ENCODE measurements at places on chromosomes 4 and X. TPM values are rescaled to one million over a fixed set of nuclear protein-coding genes. Genes with fewer than 3 reads are reported as not detected.

DNA sequence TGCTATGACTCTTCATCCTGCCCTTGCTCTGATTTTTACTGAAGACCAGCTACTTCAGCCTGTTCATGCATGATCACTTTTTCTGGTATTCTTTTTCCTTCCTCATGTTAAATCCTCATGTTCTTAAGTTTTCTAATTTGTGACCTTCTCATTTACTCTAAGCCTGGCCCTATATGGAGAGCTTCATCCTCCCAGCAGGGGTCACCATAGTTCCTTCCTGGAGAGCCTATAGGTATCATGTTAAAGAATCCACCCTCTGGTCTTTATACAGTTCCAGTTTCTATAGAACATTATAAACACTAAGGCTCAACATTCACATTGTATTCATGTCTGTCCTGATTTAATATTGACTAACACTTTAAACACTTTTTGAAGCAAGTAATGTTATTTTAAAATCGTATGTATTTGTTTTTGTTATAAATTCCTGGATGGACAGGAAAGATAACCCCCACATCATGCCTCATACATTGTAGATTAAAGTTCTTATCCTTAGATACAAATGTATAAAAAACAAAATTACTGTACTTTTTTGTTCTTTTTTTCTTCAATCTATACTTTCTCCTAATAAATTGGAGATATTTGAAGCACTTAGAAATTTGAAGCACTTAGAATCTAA, 53.8 kb upstream of the OTUD4 start:
- no peaks in the 10 kb centered on the region for H3K27me3 ChIP-seq
- no peak overlapping the region for H3K27ac ChIP-seq
- no peaks in the 10 kb centered on the region for H3K4me1 ChIP-seq
- H3K36me3 ChIP-seq, result no peaks in the 10 kb centered on the region
- no peak overlapping the region for H3K4me3 ChIP-seq

GRCh38 chr4:177964061-177964460, 521.8 kb upstream of the AGA start:
- H3K36me3 ChIP-seq, result no peaks in the 10 kb centered on the region
- no peak overlapping the region for H3K4me3 ChIP-seq
- no peaks in the 10 kb centered on the region for H3K4me1 ChIP-seq

DNA sequence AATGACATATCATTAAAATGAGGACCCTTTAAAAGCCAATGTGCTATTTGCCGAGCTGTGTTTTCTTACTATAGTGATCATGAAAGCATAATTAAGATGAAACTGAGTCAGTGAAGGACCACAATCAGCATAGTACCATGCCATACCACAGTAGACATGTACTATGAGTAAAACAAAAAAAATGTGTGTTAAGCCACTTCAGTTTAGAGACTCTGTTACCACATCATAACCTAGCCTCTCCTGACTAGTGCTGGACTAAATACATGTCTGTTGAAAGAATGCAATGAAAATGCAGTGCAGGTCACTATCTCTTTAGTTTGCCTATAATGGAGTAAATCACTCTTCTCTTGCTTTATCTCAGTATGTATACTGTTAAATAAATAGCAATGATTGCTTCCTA, 12.3 kb upstream of the DDX53 start:
- H3K4me1 ChIP-seq, result no peaks in the 10 kb centered on the region
- H3K4me3 ChIP-seq, result no peak overlapping the region
- no peak overlapping the region for H3K27ac ChIP-seq
- peaks cover 4% of the 10 kb centered on the region for H3K27me3 ChIP-seq
- no peaks in the 10 kb centered on the region for H3K36me3 ChIP-seq

FAM9B gene
- not detected for total RNA-seq

GRCh38 chr4:74529284-74530041, 84.5 kb downstream of the AREG start:
- no peaks in the 10 kb centered on the region for H3K27me3 ChIP-seq
- H3K4me3 ChIP-seq, result no peak overlapping the region
- no peaks in the 10 kb centered on the region for H3K36me3 ChIP-seq
- H3K27ac ChIP-seq, result no peak overlapping the region
- DNase-seq, result no peak

- H3K27ac ChIP-seq, result no peak overlapping the region
- H3K4me3 ChIP-seq, result no peak overlapping the region
- DNase-seq, result no peak
- H3K36me3 ChIP-seq, result no peaks in the 10 kb centered on the region
Observed at GRCh38 chr4:54572152-54572542, 85.6 kb upstream of the KIT start.

DNA sequence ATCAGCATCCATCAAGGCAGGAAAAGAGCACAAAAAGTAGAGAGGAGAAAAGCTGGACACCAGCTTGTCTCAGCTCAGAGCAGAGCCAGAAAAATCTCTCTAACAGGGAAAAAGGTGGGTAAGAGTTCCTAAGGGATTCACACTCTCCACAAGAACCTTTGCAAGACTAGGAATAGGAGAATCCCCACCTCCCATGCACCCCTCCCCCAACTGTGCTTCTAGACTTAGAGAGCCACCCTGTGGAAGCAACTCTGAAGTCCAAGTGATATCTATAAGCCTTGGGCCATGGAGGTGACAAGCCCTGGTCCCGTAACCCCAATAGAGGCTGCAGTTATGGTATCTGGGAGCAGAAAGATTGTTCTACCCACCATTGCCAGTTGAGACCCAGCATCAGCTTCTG, 267.6 kb upstream of the MTMR8 start:
- H3K27ac ChIP-seq, result no peak overlapping the region

NWD2 gene
- 0.84 TPM for total RNA-seq

SYTL4 gene
- total RNA-seq, result 32.9 TPM

DNA sequence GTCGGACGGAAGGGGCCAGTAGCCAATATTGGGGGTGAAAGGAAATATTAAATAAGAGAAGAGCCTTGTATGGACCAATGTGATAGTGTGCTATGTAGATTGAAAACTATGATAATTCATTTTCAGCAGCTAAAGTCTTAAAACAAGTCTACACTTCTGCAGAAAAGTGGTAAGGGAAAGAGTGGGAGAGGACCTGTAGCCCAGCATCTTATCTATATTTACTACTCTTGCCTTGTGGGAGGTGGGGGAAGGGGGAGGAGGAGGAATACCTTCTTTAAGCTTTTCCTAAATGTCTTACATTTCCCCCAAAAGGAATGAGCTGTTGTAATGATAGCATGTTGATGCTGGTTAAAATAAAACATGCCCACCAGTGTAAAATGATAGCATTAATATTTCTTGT, 220.0 kb upstream of the SPRY1 start:
- no peak for DNase-seq
- H3K4me1 ChIP-seq, result no peaks in the 10 kb centered on the region
- H3K27me3 ChIP-seq, result no peaks in the 10 kb centered on the region
- no peaks in the 10 kb centered on the region for H3K36me3 ChIP-seq

GRCh38 chr4:3019145-3019846, 55.0 kb downstream of the HTT-AS start:
- H3K36me3 ChIP-seq, result peaks cover 7% of the 10 kb centered on the region
- no peak overlapping the region for H3K27ac ChIP-seq
- DNase-seq, result no peak
- no peaks in the 10 kb centered on the region for H3K4me1 ChIP-seq
- H3K4me3 ChIP-seq, result no peak overlapping the region
